ENCODE measurements at places on chromosomes 6 and 20.

- no peak for DNase-seq
These were observed 176.5 kb downstream of the CENPW start for GRCh38 chr6:126516411-126516810.

GRCh38 chr20:13492001-13492481, 146.7 kb downstream of the TASP1 start:
- no peak for DNase-seq

DNA sequence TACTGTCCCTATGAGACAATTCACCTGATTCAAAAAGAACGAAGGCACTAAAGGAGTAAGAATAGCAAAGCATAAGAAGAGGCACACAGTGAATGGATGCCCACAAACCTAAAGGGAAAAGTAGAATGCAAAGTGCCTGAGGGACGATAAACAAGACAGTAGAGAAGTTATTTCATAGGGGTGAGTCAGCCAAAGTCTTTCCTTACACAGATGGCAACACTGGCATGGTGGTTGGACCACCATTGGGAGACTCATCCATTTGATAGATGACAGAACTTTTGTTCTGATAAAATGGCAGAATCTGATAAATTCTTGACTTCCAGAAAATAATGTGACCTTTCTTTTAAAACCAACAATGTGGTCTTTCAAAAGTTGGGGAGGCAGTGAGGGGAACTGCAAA, 148.1 kb upstream of the HDAC2 start:
- DNase-seq, result no peak

GRCh38 chr6:148392671-148393070, 50.0 kb downstream of the SASH1 start:
- no peak for DNase-seq

- peak; percentile 43 for DNase-seq
These were observed at the start of gene SNAP91 for GRCh38 chr6:83708970-83709747. SNAP91 (minus strand) TSS chr6:83709101; CDS start chr6:83707927, 1,174 bp downstream.

GRCh38 chr6:35635601-35636597, 52.8 kb downstream of the FKBP5 start:
- DNase-seq, result no peak
